ENCODE measurements at places on chromosomes 5 and 9.
A peak's percentile ranks its signal among the peaks of the same experiment; 100 is the strongest.

GRCh38 chr5:104494083-104494482 lies 931.5 kb upstream of the NUDT12 start:
- DNase-seq: no peak

DNA sequence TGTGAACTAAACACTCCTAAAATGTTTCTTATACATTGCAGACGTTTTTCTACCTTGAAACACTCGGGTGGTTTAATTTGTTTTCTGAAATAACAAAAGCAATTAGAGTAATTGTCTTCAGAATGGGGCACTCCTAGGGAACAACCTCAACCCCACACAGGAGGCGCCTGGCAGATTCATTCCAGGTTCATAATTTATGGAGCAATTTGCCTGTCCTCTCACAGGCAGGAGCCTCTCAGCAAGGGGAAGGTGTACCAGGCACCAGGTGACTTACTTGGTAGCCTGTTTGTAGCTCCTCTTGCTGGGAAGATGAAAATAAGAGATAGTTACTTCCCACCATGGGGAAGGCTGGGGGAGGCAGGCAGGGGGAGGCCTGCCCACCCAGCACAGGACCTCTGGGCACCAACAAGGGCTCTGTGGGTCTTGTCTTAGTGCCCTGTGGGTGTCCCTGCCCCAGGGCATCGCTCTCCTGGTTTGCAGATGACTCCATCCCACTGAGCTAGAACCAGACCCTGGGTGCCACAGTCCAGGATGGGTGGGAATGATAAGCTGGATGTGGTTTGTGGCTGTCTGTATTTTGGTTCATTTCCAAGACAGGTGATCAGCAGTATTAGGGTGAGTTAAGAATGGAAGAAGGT lies 144.4 kb downstream of the FSTL4 start:
- DNase-seq: no peak

DNA sequence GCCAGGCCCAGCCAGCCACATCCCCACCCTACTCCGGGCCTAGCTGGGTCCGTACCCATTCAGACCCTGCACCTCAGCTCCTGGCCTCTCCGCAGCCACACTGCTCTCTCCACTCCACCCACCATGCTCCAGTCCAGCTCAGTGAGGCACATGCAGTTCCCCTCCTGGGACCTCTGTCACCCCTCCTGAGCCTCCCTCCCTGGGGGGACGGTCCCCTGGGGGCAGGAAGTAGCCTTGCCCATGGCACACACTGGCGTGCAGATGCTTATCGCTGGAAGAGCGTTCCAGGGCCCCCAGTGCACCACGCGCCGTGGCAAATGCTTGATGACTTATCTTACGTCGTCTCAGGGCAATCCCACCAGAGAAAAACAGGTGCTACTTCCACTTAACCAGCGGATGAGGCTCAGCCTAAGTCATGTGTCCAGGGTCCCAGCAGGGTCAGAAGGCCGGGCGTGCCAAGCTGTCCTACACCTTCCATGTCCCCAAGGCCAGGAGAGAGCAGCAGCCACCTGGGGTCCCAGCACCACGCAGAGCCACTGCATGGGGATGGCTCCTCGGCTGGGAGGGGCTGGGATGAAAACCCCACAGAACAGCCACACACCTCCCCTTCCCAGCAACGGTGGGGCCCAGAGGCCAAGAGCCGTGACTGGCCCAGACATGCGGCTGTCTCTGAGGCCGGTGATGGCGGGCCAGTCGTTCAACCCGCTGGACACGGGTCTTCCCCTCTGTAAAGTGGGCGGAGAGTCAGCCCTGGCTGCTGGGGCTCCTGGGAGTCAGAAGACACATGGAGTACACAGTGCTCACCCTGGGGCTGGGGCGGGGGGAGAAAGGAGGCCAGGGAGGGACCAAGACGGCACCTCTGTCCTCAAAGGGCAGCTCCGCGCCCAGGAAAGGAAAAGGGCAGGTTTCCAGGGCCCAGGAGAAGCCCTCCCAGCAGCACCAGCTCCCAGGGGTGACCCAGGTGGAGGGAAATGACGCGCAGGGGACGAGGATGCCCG lies 2.6 kb upstream of the CCDC187 start:
- no peak for DNase-seq

DNA sequence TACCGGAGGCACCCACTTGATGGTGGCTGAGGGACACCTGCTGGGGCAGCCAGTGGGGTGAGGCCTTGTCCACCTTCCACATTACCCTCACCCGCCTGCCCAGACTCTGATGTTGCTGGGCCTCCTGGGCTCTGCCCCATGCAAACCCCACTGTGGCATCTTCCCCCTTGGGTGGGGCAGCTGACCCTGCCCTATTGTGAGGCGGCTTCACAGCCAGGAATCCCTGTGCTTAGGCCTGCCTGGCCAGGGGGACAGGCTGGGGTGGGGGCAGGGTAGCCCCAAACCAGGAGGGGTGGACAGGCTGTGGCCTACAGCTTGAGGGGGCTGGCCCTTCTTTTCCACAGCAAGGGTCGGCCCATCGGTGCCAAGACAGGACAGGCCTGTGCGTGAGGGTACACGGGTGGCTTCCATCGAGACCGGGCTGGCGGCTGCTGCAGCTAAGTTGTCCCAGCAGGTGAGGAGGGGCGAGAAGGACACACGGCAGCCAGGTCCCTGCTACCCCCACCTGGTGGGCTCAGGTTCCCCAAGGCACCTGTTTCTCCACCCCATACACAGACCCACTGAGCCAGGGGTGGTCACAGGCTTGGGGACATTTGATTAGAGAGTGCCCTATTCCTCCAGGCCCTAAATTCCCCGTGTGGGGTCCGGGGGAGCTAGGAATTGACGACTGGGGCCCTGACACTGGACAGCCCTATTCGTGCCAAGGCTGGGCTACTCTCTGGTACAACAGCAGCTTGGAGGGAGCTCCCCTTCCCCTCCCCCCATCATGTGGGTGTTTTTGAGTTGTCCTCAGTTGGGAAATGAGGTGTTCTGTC lies 99.2 kb downstream of the PHF2 start:
- peak; percentile 29 for DNase-seq

- no peak for DNase-seq
These were observed 24.3 kb downstream of the THBS4 start for GRCh38 chr5:80059354-80059980.

DNA sequence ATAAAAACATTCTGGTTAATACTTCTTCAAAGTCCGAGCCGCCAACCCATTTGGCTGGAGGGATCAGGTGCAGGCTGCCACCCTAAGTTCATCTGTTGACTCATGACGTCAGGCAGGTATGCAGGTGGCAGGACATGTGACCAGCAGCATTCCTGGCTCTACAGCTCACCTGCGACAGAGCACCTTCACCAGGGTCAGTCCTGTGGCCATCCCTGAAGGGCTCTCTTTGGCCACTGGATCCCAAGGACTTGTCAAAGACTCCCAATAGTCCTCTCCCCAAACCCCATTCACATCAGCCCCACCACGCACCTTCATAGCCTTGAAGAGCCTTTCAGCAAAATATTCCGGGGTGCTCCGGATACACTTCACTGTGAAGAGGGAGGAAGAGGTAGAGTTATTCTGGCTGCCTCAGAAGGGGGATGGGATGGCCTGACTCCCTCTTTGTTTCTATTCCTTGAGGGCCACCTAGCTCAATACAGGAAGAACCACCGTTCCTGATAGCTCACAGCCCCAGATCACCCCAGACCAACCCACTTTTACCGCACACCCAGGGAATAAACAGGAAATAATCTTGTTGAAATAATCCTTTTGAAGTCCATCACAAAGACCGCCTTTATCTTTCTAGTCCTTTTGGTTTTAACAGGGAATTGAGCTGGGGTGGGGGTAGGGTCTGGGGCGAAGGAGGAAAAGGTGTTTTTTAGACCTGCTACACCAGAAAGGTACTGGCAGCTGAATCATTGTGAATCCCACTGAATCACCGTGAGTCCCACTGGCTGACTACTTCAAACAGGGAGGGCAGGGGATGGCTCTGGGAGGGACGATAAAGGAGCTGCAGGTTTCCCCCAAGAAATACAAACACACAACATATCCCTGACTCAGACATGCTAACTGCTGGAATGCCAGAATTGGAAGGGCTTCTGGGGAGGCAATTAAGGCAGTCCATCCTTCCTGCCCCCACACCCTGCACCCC lies 26.4 kb downstream of the ANXA6 start:
- DNase-seq: no peak

DNA sequence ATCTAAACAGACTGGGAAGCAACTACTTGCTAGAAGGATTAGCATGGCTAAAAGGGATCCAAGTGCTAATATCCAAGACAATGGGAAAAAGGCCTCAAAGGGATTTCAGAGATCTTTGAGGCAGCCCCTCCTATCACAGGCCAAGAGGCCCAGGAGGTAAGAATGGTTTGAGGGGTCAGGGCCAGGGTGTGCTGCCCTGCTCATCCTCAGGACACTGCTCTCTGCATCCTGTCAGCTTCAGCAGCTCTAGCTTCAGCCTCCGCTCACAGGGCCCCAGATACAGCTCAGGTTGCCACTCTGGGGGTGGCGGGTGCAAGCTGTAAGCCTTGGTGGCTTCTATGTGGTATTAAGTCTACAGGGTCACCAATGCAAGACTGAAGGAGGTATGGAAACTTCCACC lies 278.7 kb downstream of the PARP8 start:
- DNase-seq: no peak

DNA sequence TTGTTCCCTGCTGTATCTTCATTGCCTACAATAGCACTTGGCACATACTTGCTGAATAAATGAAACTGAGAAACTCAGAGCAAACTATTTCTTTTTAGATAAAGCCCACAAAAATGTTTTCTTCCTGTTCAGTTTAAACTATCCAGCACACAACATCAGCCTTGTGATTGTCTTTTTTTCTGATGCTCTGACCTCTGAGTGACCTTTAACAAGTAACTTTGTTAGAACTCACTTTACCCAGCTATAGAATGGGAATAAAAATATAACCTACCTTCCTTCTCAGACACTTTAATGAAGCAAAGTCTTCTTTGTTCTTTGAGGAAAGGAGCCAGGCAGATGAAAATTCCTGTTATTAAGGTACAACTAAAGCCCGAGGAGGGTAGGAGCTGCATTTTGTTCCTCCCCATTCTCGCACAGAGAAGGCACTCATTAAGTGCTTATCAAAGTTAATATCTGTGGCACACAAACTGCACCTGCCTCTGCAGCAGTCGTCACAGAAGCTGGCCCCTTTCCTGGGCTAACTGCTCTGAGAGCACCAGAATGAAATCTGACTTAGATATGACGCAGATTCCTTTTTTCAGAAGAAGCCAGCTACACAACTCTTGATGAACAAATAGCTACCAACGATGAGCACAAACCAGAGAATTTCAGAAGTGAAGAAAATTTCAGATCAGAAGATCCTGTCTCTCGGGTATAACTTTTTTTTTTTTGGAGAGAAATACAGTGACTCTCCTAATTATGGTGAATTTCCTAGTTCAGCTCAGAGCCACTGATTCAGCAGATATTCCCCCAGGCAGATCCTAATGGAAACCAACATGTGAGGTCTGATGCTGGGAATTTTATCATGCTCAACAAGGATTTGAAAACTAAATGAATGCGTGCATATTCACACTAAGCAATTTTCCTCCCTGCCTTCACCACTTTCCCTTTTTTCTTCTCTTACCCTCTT lies 31.0 kb upstream of the NR3C1 start:
- DNase-seq: peak; percentile 18

DNA sequence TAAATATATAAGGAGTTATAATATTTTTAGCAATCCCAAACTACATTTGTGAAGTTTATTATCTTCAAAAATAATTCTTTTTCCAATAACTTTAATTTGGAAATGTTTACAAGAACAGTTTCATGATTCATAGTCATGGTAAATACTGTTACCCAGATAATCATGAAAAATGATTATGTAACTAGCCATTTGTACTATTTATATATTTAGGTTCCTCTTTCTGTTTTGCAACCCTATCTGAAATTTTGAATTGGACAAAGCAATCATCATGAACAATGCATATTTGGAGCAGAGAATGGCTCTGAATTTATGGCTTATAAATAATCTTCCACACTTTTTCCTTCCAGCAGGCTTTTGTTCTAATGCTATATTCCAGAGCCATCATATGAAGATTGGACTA lies 499.7 kb downstream of the SLCO4C1 start:
- no peak for DNase-seq

DNA sequence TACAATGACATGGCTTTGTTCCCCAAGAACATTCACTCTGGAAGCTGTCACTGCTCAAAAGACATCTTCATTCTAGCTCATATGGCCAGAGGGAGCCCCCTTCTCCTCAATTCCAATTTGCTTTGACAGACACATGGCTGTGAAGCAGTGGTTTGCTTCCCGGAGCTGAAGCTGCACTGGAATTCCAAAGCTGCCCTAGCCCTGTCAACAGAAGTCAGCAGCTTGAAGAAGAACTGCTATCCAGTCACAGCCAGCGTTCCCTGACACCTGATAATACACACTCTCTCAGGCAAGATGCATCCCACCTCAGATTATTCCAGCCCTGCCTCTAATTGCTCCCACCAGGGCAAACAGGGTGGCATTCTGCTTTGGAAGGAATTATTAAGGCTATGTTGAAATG lies 93.7 kb downstream of the SEMA5A start:
- no peak for DNase-seq

GRCh38 chr9:91784673-91785446 lies 165.2 kb downstream of the ROR2 start:
- no peak for DNase-seq

DNA sequence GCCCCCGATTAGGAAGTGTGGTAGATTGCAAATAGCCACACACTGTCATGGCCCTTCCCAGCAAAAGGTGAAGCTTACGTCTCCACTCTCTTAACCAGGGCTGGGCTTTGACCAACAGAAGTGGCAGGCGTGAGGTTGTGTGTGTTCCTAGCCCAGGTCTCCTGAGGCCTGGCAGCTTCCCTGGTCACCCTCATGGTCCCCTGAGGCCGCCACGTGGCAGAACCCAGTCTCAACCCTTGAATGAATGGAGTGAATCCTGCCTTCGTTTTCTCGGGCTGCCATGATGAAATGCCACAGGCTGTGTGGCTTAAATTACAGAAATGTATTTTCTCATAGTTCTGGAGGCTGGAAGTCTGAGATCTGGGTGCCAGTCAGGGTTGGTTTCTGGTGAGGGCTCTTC lies 370.4 kb downstream of the IRX2 start:
- no peak for DNase-seq

DNA sequence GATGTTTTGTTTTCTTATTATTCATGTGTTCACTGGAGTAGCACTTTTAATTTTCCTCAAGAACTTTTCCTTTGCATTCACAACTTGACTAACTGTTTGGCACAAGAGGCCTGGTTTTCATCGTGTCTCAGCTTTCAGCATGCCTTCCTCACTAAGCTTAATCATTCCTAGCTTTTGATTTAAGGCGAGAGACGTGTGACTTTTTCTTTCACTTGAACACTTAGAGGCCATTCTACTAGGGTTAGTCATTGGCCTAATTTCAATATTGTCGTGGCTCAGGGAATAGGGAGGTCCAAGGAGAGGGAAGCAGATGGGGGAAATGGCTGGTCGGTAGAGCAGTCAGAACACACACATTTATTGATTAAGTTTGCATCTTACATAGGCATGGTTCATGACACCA lies 94.0 kb downstream of the ZNF462 start:
- no peak for DNase-seq

- DNase-seq: no peak
These were observed 337.3 kb upstream of the RFX3 start for GRCh38 chr9:3863111-3863528.

GRCh38 chr9:70315389-70315788 lies 56.6 kb downstream of the SMC5 start:
- DNase-seq: no peak
